ENCODE measurements at places on chromosomes 3 and 15.

DNA sequence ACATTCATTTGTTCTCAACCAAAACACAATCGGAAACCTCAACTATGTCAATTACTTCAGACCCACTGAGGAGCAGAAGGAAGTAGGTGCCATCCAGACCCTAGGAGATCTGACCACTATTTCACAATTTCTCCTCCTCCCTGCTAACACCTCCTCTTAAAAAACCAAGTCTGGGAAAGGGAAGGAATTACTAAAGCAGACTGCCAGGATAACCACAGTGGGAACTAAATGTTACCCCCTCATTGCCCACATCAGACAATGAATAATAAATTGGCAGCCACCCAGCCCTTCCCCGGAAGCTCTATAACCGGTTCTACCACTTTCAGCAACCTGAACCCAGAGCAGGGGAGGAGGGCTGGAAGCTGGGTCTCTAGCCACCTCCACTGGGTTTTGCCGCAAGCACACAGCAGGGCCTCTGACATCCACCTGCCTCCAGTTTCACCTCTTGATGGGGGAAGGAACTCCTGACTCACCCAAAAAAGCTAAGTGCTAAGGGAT lies 17.6 kb downstream of the C15orf62 start:
- peaks cover 11% of the 10 kb centered on the region for H3K4me1 ChIP-seq
- no peaks in the 10 kb centered on the region for H3K36me3 ChIP-seq
- no peaks in the 10 kb centered on the region for H3K27me3 ChIP-seq
- H3K27ac ChIP-seq = no peak overlapping the region
- no peak for DNase-seq

- H3K36me3 ChIP-seq = no peaks in the 10 kb centered on the region
- no peaks in the 10 kb centered on the region for H3K27me3 ChIP-seq
- H3K4me1 ChIP-seq = peaks cover 93% of the 10 kb centered on the region
- no peak overlapping the region for H3K4me3 ChIP-seq
- peak overlapping the region; percentile 90 for H3K27ac ChIP-seq
Measured at GRCh38 chr3:45606991-45607712, 12.6 kb downstream of the LIMD1 start.

DNA sequence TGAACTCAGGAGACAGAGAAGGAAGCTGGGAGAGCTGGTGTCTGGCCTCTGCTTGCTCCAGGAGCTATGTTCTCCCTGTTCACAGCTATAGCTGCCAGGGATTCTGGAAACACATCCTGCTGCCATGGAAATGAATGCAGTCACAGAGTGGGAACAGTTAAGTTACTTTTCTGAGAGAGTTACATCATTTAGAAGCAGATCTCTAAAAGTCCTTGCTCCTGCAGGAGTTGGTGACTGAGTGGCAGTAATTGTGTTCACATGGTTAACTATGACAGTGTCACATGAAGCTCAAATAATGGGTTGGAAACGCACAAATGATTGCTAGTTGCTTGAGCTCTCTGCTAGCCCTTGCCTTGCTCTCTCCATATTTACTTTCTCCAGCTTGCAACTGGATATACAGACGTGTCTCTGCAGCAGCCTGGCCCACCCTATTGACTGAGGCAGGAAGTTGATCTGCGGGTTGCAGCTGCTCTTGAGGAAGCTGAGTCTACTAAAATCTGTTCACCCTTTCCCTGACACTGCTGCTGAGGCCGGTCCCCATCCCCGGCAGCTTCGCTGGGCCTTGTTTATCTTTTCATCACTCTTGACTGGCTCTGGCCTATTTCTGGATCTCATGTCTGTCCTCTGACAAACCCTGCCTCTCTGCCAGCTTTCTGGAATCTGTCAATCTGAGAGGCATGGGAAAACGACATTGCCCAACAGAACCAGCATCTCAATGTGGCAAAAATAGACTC lies 16.7 kb upstream of the ISLR start:
- no peaks in the 10 kb centered on the region for H3K36me3 ChIP-seq
- no peaks in the 10 kb centered on the region for H3K27me3 ChIP-seq
- no peak for DNase-seq
- H3K27ac ChIP-seq = peak overlapping the region; percentile 61

GRCh38 chr3:101179637-101180036 lies 140.7 kb downstream of the IMPG2 start:
- no peaks in the 10 kb centered on the region for H3K36me3 ChIP-seq
- H3K4me3 ChIP-seq = no peak overlapping the region
- H3K27me3 ChIP-seq = no peaks in the 10 kb centered on the region
- no peaks in the 10 kb centered on the region for H3K4me1 ChIP-seq

- no peaks in the 10 kb centered on the region for H3K27me3 ChIP-seq
- H3K4me1 ChIP-seq = no peaks in the 10 kb centered on the region
- H3K36me3 ChIP-seq = no peaks in the 10 kb centered on the region
- no peak overlapping the region for H3K4me3 ChIP-seq
Measured at GRCh38 chr3:19539518-19540392, 391.4 kb downstream of the KCNH8 start.

Data from right atrium auricular region (tissue), 2 donors.